CD4-positive, alpha-beta T cell treated with Interleukin-6 for 4 hours (primary cell): ENCODE measurements at places on chromosomes 3 and 15.
A peak's percentile ranks its signal among the peaks of the same experiment; 100 is the strongest.

DNA sequence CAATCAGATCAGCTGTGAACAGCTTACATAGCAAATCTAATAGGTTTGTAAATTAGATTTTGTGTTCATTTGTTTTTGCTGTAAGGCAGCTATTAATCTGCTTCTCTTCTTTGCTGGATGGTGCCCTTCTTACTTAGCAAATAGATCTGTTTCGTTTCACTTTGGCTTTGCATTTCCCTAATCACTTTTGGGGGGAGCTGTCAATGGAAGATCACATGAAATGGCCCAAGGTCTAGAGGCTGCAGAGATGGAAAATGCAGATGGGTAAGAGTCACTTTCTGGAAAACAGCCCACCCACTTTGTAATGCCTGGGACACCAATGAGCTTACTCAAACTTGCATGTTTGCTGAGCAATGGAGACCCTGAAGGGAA lies 36.4 kb downstream of the ST8SIA2 start:
- DNase-seq, result no peak

DNA sequence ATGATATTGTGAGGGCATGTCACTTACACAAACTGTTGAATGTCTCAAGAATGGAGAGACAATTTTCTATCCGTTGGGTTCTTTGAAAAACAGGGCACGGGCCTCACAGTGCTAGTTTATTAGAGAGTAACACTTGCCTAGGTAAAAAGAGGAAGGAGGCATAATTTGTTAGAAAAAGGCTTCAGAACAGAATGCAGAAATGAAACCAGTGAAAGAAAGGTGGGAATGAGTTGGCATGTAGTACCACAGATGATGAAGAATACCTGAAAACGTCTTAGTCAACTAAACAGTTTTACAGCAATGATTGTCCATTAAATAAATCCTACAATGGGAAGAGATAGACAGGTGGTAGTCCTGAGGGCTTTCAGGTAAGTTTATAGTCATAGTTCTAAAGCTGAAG lies 1399.7 kb upstream of the CADM2 start:
- no peak for DNase-seq

GRCh38 chr15:76057332-76058000 lies 2.3 kb upstream of the TMEM266 start:
- peak; percentile 41 for DNase-seq

- DNase-seq, result no peak
Measured at GRCh38 chr3:170732660-170733245, 137.2 kb downstream of the RPL22L1 start.

GRCh38 chr3:5428607-5429516 lies 241.4 kb downstream of the EDEM1 start:
- DNase-seq, result no peak

DNA sequence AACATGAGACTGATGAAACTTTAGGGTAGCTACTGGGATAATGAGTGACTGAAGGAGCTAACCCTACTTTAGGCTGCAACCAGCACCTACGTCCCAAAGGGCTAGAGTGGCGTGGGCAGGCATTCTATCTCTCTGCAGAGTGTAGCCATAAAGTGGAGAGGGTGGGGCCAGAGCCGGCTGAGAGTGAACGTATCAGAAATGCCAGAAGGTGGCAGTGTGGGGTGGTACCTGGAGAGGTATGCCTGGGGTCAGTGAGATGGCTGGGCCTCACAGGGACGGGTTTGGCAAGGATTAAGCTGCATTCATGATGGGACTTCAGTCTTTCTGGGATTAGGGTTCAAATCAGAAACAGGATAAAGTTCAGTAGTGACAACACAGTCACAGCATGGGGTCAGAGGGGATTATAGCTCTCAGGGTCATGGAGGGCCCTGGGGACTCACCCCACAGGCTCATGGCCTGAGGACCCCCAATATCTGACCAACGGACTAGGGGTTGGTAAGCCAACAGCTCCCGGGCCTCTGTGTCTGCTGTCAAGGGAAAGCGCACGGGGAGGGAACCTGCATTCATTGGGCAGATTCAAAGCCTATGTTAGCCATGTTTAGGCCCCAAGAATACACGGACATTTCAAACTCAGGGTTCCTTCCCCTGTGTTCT lies 86.5 kb upstream of the FOXB1 start:
- DNase-seq, result peak; percentile 76

DNA sequence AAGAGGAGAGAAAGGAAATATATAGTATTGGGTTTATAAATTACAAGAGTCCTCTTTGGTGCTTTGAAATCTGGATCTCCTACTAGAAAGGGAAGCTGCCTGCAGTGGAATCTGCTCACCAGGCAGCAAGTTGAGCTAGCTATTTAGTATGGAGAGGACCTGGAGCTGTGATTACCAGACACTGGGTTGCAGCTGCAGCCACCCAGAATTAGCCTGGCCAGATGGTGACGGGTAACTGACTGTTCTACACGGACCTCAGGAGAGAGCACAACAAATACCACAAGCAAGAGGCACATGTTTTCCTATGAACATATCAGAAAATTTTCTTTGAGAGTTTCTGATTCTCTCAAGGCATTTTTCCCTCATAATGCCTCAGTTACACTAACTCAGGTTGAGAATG lies 46.5 kb downstream of the SYNPR start:
- no peak for DNase-seq

DNA sequence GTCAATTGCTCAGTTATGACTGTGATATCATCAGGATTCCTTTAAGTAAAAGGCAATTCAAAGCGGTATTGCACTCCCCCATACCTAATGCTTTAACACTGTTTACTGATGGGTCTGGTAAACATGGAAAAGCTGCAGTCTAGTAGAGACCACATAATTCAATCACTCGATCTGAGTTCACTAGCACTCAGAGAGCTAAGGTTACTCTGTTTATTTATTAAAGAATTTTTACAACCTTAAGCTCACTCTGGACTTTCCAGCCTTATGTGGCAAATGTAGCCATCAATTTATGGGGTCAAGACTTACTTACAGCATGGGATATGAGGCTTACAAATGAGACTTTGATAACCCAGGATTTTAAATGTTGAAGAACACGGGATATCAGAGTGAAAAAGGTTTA lies 18.4 kb upstream of the CCR2 start:
- DNase-seq, result no peak

DNA sequence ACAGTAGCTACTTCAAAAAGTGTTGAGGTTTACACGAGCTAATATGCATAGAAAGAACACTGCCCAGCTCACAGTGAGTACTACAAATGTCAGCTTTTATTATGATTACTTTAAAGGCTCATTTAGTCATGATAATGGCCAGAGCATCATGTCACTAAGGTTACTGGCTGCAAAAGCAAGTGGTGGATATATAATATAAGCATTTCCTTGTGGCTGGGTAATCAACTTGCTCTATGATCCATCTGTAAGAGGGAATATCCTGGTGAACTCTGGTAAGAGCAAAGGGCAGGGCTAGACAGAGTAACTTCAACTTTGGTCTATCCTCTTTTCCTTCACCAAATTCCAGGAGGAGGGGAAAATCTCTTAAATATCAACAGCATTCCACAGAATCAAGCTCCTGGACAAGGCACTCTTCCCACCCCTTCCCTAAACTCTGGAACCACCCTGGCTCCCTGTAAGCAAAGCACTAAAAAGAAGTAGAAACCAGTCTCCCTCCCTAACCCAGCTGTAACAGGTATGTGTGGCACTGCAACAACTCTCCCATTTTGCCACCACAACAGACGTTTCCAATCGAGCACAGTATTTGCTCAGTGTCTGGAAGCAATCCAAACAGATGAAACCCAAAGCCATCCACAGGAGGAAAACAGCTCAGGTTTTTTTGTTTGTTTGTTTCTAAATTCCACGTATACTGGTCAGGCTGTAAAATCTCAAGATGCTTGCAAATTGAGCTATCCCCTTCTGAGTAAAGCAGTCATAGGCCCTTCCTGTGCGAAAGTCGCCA lies 13.4 kb downstream of the B4GALT4 start:
- no peak for DNase-seq

DNA sequence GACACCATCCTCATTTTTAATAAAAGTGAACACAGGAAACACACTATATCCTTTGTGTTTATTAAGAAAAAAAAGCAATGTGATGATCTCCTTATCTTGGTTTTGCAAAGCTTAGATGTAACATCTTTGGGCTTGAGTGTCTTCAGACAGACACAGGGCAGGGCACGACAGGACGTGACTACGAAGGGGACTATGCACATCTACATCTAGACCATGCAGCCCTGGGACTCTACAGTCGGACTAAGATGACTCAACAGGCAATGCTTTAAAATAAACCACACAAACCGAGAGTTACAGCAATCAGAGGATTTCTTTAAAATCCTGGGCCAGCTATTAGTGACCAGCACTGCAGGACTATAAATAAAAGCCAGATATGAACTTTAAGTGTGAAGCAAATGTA lies 22.8 kb upstream of the TM2D3 start:
- no peak for DNase-seq

DNA sequence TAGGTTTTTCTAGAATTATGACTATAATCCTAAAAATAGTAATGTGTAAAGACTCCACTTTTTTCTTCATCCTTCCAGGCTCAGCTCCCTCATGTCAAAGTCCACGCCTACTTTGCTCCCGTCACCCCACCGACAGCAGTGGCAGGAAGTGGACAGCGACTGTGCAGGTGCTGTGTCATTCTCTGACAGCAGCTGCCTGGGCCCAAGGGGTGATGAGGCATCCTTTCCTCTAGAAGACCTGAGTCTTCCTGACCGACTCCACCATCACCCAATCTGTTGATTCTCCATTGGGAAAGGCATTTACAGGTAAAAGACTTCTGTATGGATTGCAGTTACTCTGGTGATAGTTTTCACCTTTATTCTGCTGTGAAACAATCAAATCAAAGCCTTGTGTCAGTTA lies 54.8 kb downstream of the UBP1 start:
- peak; percentile 27 for DNase-seq

DNA sequence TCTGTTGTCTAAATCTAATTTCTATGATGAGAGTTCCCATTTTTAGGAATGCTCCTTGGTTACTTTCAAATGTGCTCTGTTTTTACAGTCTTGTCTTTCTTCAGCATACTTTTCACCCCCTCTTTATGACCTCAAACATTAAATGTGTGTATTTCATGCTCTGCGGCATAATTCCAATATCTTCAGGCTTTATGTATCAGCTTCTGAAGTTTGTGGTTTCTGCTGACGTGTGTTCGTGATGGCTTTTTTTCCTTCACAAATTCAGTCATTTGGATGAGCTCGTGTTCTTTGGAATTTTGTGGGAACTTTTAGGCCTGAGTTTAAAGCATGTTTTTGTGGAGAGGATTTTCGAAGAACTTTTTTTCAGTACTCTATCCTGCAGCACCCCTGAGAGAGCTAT lies 97.7 kb upstream of the CHRNA7 start:
- no peak for DNase-seq

DNA sequence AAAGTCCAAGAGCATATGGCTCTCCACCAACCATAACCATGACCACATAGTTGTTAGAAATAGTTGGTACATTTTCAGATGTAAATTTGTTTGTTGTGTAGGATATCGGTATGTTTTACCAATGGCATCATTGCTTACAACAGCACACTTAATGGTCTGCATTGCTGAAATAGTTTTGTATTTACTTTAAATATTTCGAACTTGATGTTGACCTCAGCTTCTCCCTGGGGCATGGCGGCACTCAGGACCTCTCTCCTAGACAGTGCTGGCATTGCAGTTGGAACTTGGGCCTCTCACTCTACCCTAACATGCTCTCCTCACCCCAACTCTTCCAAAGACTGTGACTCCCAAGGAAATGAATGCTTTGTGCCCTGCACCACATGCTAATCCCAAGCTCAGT lies 5.0 kb downstream of the SLC22A13 start:
- DNase-seq, result no peak

GRCh38 chr15:52529341-52529924 lies 753 bp upstream of the MYO5A start:
- DNase-seq, result peak; percentile 40

DNA sequence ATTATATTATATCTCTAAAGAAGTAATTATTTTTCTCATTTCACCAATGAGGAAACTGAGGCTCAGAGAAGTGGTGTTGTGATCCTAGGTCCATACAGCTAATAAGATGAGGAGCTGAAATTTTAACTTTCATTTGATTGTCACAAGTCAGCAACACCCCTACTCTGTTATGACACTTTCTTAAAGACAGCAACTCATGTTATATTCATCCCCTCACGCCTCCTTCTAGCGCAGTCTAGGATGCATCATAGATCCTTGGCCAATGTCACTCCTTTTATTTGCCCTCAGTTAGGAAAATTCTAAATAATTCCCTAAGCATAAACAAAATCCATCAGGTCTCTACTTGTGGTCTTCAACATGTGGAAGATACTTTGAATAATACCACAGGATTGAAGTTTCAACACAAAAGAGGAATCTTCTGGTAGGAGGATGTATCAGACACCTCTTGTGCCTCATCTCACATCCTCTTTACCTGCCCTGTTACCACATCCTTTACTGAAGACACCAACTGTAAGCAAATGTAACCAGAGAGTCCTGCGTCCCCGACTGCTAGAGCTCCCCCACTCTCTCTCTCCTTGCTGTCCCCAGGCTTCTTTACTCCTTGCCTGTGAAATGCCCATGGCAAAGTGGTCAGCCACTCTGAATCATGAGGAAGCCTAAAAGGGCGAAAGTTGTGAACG lies 53.7 kb downstream of the TRIM42 start:
- no peak for DNase-seq

GRCh38 chr3:13015286-13016082 lies 57.7 kb downstream of the IQSEC1 start:
- peak; percentile 70 for DNase-seq

GRCh38 chr3:147925272-147925671 lies 516.1 kb downstream of the ZIC1 start:
- no peak for DNase-seq

- DNase-seq, result no peak
Measured at GRCh38 chr3:140532793-140533330, 145.0 kb upstream of the TRIM42 start.

- DNase-seq, result no peak
Measured at GRCh38 chr3:135447483-135447882, 518.0 kb upstream of the PPP2R3A start.

- DNase-seq, result no peak
Measured at GRCh38 chr3:64104691-64105111, 81.4 kb upstream of the PSMD6 start.
